ENCODE measurements at places on chromosomes 5 and 9.
A peak's percentile ranks its signal among the peaks of the same experiment; 100 is the strongest.

GRCh38 chr9:106961623-106962022, 98.7 kb downstream of the ZNF462 start:
- DNase-seq = no peak

- DNase-seq = no peak
These were observed 47.7 kb upstream of the GLRX start for GRCh38 chr5:95870105-95870672.

DNA sequence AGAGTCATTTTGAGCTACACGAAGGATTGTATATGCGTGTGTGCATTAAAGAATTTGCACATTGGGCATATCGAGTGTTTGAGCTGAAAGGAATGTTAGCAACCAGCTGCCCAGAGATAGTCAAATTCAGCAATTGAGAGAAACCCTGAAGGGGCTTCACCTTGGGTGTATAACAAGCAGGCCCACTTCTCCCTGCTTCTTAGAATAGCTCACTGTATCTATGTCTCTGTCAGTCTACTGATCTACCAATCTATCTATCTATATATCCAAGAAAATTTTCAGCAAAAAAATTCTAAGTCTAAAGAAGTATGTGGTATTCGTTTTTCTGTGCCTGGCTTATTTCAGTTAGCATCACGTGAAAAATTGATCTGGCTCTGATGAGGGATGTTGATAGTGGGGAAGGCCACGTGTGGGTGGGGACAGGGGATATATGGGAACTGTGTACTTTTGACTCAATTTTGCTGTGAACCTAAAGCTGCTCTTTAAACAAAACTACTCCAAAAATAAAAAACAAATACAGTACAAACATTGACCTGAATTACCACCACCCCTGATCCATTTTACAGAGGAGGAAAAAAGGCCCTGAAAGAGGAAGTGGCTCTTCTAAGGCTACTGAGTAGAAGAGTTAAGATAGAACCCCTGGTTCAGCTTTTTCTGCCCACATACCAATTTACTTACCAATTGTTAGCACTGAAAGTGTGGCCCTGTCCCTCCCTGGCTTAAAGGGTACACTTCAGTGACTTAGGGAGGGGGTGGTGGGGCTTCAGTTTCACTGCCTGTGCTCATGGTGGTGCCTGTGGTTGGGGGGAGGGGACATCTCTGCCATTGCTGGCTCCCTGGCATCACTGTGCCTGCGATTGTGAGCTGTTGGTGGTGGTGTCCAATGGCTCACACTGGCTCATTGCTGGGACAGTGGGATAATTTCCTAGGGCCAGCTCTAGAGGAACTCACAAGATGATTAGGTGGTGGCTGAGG, 141.8 kb downstream of the DOCK2 start:
- no peak for DNase-seq

DNA sequence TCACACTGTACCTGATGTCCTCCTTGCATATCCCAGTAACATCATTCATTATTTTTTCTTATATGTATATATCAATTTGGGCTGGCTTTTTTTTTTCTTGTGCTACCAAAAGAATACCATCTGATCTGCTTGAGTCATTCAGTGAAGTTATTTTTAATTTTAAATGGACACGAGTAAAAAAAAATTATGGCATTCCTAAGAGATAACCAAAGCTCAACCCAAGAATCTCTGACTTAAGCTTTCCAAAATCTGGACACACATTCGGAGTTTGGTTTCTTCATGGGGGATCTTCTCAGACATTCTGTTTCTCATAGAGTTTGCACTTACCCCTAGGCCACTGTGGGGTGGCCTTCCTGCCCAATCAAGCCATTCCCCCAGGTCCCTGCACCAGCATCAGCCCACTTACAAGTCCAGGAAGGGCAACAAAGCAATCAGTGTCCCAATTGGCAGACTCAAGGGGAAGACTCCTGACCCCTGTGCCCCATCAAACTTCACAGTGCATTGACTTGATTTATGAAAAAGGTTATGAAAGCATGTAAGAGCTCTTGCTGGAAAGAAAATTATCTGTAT, 49.2 kb upstream of the SPDL1 start:
- no peak for DNase-seq

DNA sequence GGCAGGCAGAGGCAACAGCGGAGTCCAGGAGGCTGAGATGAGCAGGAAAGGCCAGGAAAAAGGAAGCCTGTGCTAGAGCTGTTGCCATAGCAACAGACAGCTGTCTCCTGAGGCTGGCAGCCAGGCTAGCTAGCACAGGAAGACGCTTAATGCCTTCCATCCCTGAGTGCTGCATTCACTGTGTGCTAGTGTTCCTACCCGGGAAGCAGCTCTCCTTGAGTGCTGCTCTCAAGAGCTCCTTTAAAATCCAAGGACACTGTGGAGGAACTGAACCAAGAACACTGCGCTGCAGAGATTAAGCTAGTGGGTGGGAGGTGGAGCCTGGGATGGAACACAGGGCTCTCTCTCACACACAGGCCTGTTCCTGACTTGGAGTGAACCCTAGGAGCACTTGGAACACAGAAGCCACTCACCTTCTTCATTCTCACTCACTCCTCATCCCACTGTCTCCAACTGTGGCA, 53.5 kb upstream of the IL7R start:
- no peak for DNase-seq

DNA sequence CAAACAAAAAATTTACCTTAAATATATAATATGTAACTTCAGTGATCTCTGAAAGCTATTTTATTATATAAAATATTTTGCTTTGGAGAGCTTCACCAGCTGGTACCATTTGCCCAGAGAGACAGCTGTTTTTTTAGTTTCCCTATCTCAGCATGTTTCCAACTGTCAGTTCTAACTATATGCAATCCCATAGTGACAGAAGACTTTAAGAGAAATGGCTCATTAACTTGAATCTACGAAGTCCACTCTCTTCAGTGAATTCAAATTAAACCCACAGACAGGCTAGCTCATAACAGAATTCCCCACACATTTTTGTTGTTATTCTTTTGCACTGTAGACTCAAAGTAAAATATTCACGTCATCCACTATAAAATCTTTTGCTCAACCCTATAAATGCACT, 251.8 kb upstream of the POU5F2 start:
- no peak for DNase-seq

DNA sequence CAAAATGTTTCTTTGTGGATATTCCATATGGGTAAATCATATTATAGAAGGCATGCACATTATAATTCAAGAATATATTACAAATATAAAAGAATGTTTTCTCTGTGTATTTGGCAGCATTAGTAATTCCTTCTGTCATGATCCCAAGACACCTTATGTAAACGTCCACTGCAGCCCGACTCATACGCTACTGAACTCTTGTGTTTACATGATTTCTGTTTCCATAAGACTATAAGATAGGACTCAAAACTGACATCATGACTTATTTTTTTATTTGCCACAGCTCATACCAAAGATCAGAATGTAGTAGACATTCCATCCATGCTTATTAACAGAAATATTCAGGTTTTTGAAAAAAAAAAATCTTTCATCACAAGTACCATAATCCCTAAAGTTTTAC, 234.1 kb downstream of the AP3B1 start:
- no peak for DNase-seq

GRCh38 chr5:166962461-166962860, 1329.0 kb upstream of the WWC1 start:
- DNase-seq = no peak

DNA sequence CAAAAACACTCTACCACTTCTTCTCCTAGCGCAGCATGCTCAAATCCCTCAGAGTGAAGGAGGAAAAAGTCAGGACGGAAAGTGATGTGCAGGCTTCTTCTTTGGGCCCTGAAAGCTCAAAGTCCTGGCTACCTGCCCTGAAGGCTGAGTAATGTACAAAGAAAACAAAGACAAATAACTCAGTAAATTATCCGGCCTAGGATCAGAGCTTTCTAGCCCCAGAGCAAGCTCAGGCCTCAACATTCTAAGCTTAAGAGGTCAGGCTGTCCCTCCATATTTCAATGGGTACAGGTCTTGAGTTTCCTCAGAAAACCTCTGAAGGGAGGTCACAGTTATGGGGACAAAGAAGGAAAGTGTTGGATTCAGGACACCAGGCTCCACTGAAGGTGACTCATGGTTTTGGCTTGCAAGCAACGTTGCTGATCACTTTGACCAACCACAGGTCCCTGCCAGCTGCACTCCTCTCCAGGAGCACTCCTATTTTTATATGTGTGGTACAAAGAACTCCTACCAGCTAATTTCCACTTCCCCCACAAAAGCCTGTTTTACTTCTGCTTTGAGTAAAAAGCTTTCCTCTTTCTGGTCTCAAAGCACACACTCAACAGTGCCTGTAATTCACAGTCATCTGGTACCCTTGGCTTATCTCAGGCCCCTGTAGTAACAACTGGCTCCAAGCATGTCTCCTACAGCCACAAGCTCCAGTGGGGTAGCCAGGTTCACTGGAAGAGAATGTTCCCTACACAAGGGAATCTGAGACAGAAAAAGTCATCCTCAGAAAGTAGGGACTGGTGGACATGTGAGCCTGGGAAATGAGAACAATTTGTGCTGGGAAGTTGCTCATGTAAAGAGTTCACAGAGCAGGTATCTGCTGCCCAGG, 115.7 kb downstream of the UGCG start:
- no peak for DNase-seq

GRCh38 chr5:33338336-33339110, 102.2 kb upstream of the TARS1 start:
- DNase-seq = no peak

- no peak for DNase-seq
These were observed 1.1 kb upstream of the ICE1 start for GRCh38 chr5:5421149-5421960.

- DNase-seq = peak; percentile 79
These were observed 4.5 kb upstream of the CARD19 start for GRCh38 chr9:93091453-93092081.

DNA sequence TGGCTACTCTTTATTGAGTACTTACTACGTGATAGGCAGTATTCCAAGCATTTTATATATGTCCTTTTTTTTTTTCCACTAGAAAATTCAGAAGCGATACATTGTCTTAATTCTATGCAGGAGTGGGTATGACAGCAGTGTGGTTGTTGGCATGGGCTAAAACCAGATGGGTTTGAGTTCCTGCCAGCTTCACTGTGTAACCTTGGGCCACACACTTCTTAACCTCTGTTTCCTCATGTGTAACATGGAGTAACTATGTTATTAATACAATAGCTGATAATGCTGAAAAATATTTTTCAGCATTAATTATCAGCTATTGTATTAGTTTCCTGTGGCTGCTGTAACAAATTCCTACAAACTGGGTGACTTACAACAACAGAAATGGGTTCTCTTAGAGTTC, 12.0 kb downstream of the SNX18 start:
- no peak for DNase-seq

GRCh38 chr5:68254810-68255209, 39.3 kb downstream of the PIK3R1 start:
- no peak for DNase-seq

- DNase-seq = no peak
These were observed 10.4 kb downstream of the CCDC127 start for GRCh38 chr5:207599-207998.

- DNase-seq = no peak
These were observed 168.1 kb upstream of the RASEF start for GRCh38 chr9:83231039-83231438.

- no peak for DNase-seq
These were observed 208.3 kb downstream of the TLE1 start for GRCh38 chr9:81480828-81481604.

Data from vagina (tissue), 2 donors.